Activated CD4-positive, alpha-beta T cell treated with anti-CD3 and anti-CD28 coated beads, Interleukin-2, amount 50 U/mL, for 1 hour (primary cell): ENCODE measurements at places on chromosomes 12 and 14.

DNA sequence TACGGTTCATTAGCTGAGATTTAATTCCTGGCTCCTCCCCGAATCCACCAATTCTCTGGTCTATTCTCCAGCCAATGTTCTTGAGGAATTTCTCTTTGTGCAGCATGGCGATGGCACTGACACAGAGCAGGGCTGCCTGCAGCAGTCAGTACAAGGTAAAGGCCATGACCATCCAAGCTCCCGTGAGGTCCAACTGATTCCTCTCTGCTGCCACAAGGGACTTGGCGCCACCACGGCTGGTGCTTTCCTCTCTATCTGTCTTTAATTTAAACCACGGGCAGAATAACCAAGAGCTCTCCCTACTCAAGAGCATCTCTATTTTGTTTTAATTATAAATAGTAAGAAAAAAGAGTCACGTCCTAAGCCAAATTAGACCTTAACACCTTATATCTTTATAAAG, 12.1 kb downstream of the TMEM116 start:
- DNase-seq, result no peak

DNA sequence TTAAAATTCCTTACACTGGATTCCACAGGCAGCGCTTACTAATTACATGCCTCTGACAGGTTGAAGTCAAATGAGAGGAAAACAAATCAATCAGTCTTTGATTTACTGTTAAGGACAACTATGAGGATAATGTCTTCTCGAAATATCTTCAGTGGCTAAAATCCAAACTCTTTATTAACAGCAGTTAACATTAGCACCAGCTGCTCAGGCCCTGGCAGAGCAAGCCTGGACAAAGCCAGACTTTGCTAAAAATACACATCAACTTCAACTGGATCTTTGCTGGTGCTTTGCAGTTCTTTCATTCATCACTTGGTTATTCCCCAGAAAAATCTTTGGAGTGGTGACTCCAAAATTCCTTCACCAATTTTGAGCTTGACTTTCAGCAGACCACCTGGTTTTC, 98.7 kb downstream of the HECTD4 start:
- no peak for DNase-seq

GRCh38 chr12:46933947-46934346, 108.2 kb upstream of the SLC38A4 start:
- DNase-seq, result no peak

GRCh38 chr14:105074601-105075053, 9.4 kb upstream of the GPR132 start:
- DNase-seq, result no peak

DNA sequence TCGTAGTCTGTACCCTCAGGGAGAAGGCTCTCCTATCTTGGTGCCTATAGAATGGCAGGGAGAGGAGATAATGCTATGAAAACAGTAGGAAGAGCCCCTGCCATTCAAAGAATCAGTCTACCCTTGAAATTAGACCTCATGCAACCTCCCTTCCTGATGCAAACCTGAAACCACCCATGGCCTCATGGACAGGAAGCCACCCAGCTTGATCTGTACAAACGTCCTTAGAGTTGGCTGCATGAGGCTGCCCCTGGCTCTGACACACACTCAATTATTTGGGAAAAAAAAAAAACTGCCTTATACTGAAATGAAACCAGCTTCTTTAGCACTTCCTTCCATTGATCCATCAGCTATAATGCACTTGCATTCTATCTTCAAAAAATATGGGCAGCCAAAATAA, 116.6 kb upstream of the BCL2L14 start:
- DNase-seq, result no peak

DNA sequence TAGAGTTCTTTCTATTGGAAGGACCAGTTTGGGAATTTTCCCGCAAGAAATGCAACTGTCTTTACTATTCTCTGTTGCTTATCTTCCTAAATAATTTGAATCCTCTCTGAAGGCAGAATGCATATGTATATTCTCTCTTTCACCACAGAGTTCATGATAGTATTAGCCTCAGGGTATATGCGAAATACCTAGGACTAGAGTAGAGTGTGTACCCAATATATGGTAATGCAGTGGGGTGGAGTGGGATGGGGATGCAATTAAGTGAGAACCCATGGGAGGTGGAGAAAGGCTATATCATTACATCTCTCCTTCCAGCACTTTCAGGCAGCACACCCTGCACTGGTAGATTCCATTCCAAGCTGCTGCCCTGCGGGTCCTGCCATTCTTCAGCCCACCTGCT, 207.3 kb downstream of the ANO2 start:
- DNase-seq, result no peak
